Neural progenitor cell (in vitro differentiated cells): ENCODE measurements at places on chromosomes 16 and 17.

GRCh38 chr16:11297492-11298142 is 16.5 kb upstream of the PRM1 start:
- DNase-seq: peak; percentile 53

DNA sequence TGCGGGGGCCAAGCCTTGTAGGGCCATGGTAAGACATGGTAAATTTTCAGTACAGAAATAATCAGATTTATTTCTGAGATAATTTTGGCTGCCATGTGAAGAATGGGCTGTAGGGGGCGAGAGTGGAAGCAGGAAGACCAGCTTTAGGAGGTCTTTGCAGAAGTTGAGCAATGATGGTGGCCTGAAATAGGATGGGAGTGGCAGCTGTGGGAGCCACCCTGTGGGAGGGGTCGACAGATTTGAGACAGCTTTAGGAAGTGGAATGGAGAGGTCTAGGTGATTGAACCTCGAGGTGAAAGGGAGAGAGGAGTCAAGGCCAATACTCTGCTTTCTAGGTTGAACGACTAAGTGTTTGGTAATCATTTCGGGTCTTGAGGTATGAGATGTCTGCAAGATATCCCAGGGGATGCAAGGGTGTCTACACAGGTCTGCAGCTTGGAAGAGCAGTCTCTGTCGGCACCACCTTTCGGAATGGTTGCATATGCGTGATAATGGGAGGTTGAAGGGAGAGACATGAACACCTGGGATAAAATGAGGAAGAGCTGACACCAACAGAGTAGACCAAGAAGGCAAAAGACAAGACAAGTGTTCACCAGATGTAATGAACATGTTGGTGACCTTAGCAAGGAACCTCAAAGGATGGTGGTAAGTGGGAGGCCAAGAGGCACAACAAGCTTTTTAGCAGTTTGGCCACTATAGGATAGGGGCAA is 4.2 kb upstream of the ATXN7L3 start:
- DNase-seq: peak; percentile 69

- DNase-seq: peak; percentile 61
Measured at GRCh38 chr16:2155977-2156848, 631 bp downstream of the TRAF7 start.

DNA sequence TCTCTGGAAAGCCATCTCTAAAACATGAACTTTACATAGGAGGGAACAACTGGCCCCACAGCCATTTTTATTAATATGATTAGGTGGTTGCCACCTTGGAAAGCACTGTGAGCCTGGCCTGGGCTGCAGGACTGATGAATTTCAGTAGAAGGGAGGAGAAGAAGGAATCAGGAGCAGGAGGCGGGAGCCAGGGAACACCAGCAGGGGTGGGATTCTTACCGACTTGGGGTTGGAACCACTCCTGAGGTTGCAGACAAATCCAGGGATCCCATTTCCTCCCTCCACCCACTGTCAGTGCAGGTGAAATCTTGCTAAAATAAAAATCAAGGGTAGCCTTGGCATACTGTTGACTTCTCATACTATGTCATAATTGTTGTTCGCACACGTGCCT is 16.9 kb upstream of the MAP3K14 start:
- no peak for DNase-seq

DNA sequence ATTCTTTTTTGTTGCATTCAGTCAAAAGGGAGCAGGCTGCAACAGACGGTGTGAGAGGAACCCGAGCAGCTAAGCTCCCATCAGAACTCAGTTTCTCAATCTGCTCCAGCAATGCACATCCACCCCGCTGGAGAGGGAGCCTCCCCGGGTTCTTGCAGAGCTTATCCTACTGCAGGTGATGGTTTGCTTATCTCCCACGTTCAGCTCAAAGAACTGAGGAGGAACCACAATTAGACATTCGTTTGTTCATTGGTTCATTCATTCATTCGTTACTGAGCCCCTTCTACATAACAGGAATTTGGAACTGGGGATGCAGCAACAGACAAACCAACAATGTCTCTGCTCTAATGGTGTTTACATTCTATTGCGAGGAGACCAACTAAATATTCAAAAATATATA is 22.2 kb upstream of the ALOX15 start:
- no peak for DNase-seq

- peak; percentile 68 for DNase-seq
Measured at GRCh38 chr17:41329279-41329948, 13.9 kb upstream of the KRTAP17-1 start.

DNA sequence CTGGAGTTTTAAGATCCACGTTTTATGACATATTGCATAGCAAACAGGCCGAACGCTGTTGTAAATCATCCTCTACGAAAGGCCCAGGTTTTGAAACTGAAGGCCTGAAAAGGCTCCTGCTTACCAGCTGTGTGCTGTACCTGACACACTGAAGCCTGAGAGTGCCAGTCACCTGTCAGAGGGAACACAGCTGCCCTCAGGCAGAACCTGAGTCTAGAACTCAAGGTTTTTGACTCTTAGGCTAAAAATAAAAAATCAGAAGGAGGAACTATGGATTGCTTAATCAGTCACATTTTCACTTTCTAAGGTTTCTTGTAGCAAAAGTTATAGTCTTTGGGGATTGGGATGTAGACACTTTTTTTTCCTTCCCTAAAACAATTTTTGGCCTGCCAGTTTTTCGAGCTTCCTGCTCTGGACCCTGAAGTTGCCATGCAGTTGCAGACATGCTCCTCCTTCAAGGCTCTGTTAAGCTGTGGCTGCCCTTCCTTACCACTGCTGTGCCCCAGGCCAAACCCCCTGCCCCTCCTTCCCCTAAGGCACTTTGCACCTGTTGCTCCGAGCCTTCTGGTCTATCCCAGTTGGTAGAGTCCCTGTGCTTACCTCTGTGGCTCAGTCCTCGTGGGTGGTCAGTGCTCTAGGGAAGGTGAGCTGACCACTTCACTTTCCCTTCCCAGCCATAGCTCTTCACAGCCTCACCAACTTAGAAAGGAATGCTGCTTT is 56.6 kb downstream of the TENT4B start:
- peak; percentile 54 for DNase-seq

- no peak for DNase-seq
Measured at GRCh38 chr16:83100679-83101078, 473.9 kb downstream of the CDH13 start.

DNA sequence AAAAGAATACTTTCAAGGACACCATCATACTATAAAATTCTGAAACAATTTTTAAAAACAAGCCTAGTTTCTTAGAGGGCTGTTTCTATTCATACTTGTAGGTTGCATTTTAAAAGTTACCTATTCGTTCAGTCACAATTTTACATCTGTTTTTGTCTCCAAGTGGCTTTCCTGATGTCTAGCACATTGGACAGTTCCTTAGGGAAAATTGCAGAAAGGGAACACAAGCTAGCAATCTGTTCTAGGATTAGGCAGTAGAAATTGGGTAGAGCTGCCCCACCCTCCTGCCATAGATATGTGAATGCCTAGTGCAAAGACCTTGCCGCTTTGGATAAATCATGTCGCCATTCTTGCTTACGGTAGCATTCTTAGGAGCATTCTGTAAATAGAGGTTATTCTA is 358.9 kb downstream of the RBFOX1 start:
- DNase-seq: no peak

DNA sequence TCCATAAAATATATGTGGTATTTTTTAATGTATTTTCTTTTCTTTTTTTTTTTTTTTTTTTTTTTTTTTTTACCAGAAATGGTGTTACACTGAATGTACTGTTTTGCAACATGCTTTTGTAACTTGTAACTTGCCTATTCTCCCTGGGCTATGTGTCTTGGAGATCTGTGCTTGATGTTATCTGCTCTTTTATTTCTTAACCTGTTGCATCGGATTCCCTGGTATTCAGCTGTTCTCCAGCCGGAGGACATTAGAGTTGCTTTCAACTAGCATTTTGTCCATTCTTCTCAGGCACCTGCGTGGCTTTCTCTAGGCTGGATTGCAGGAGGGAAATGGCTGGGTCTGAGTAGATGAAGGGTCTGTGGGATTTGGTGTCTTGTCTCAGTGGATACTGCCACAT is 47.4 kb downstream of the KATNIP start:
- DNase-seq: no peak

GRCh38 chr16:3788711-3789374 is 71.5 kb upstream of the TRAP1 start:
- DNase-seq: no peak

DNA sequence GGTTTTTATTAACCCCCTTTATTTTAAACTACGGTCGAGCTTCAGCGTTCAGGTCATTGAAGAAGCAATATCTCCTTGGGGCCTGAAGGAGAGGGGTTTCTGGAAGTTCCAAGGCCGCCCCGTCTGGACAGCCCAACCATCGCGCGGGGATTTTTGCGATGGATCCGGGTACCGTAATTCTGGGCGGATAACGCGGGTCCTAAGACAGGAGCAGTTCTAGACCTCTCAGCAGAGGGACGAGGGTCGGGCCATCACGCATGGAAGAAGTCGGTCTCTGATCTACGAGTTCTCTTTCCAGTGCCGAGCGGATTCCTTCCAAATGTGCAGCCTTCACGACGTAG is 3.6 kb downstream of the BORCS6 start:
- no peak for DNase-seq

DNA sequence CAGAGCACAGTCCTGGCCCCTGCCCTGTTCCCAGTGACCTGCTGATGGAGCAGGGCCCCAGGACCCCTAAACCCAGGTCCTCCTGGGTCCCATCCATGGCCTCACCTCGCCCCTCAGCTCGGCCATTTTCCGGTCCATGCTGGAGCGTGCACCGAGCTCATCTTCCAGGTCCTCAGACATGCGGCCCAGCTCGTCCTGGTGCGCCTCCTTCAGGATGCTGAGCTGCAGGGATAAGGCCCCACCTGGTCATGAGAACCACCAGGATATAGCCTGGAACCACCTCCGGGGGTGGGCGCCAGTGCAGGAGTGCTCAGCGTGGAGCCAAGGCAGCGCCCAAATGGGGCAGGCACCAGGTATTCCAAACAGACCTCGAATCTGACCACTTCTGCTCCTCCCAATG is 17.9 kb downstream of the CCDC102A start:
- no peak for DNase-seq

DNA sequence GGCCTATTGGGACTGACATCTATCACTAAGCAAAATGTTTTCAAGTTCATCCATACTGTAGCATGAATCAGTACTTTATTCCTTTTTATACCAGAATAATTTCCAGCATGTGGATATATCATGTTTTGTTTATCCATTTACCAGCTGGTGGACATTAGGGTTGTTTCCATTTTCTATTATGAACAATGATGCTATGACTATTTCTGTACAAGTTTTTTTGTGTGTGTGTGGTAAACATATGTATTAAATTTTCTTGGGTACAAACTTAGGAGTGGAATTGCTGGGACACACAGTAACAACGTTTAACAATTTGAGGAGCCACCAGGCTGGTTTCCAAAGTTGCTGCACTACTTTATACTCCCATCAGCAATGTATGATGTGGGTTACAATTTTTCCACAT is 91.0 kb downstream of the USP32 start:
- no peak for DNase-seq

- peak; percentile 88 for DNase-seq
Measured at GRCh38 chr17:57762452-57763395, 17.6 kb upstream of the CCDC182 start.

DNA sequence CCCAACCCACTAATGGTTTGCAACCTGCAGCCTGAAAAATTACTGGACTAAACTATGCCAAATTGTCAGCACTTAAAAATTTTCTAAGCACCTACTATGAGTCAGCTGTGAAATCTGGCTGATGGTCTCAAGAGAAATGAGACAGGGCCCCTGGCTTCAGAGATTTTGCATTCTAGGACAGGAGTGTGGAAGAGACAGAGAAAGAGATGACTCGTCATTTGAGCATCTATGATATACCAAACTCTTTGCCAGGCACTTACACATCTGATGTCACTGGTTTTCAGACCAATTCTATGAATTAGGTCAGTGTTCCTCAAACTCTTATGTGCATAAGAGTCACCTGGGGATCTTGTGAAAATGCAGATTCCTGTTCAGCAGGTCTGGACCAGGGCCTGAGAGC is 44.4 kb downstream of the CLEC19A start:
- no peak for DNase-seq

- no peak for DNase-seq
Measured at GRCh38 chr16:19936441-19936840, 51.8 kb upstream of the GPRC5B start.

DNA sequence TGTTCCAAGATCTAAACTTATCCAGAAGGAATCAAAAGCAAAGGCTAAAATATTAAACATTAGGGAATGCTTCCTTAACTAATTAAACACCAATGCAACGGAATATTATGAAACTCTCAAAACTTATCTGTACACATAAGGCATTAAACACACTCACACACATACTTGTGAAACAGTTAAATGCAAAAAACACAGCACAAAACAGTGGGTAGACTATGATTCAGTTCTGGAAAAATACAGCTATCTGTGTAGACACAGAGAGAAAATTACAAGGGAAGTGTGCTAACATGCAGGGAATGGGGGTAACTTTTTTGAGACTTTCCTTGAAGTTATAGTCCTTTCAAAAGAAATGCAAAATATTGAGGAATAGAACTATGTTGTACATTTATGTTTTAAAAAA is 36.7 kb upstream of the CCL1 start:
- DNase-seq: no peak

DNA sequence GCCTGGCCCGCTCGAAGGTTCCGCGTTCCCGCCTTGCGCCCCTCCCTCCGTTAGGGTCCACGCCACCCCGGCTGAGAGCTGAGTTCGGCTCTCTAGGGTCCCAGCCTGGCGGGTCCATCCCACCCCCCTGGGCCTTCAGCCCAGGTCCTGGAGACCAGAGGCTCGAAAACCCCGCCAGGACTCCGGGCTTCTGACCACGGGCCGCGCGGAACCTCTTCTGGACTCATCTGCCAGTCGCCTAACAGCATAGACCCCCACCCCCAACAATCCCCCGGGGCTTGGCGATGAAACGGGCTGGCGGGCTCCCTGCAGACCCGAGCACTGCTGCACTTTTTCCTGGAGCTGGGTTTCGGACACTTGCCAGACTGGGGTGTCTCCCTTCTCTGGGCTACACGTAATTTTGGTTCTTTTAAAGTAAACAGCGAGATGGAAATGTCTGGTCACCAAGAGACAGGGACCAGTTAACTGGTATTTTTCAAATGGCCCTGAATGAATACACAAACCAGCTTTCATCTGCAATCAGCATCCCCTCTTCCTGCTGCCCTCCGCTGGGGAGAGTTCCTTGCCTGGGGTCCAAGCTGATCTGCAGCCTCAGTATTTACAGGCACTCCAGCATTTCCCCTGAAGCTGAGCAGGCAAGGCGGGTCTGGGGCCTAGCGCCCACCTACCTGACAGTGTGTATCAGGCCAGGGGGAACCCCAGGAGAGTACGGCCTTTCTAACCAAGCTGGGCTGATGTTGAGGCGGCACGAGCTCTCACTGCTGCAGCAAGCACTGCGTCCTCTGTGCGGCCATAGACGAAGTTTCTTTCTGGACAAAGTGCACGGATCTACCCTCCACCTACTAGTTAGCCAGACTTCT is 639 bp upstream of the TRIM65 start:
- peak; percentile 52 for DNase-seq

DNA sequence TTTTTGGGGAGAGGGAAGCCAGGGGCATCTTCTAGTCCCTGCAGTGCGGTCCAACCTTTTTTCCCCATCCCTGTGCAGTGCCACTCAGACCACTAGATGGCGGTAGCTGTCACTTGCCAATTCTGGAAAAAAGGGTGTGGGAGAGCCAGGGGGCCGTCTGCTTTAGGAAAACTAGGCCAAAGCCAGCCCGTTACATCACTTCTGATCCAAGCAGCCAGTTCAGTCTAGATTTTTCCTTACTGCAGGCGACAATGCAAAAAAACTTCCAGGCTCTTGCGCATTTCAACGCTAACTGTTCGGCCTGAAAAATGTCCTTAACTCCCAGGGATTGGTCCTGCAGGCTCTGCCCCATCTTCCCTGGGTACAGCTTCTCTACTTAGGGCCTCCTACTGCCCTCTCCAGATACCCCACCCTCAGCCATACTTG is 69.2 kb upstream of the CES5A start:
- peak; percentile 79 for DNase-seq

GRCh38 chr16:1899641-1900451 is 18.4 kb downstream of the HS3ST6 start:
- DNase-seq: no peak
